MCF 10A (cell line): ENCODE measurements at places on chromosomes 12 and 14. TPM values are rescaled to one million over a fixed set of nuclear protein-coding genes. Genes with fewer than 3 reads are reported as not detected.

The KCNA1 gene
- total RNA-seq, result not detected in 2 replicates

The ESR2 gene
- 0.29 and 0.47 TPM in 2 replicates for total RNA-seq

The FAR2 gene
- 1.7 TPM in 2 replicates for total RNA-seq

The KRT7 gene
- total RNA-seq, result 2,379 and 3,360 TPM in 2 replicates

The KCNC2 gene
- not detected in 2 replicates for total RNA-seq

The TEX52 gene
- not detected in 2 replicates for total RNA-seq

The LRRK2 gene
- 4.2 and 4.5 TPM in 2 replicates for total RNA-seq
